ENCODE measurements at places on chromosomes 7 and 10. TPM values are rescaled to one million over a fixed set of nuclear protein-coding genes. Genes with fewer than 3 reads are reported as not detected.

The PLAU gene
- total RNA-seq = 504 TPM

The PTF1A gene
- not detected for total RNA-seq

The ATP6V0A4 gene
- total RNA-seq = 0.47 TPM

The ITPRID1 gene
- not detected for total RNA-seq

The SGCE gene
- 49.1 TPM for total RNA-seq

The PDE1C gene
- 0.53 TPM for total RNA-seq

The NFE2L3 gene
- 25.4 TPM for total RNA-seq

All from HT1080 (cell line).